ENCODE measurements at places on chromosomes 12 and 14.
A peak's percentile ranks its signal among the peaks of the same experiment; 100 is the strongest.

- DNase-seq: no peak
- no peaks in the 10 kb centered on the region for H3K27me3 ChIP-seq
- H3K27ac ChIP-seq: no peak overlapping the region
- no peak overlapping the region for H3K4me3 ChIP-seq
- H3K36me3 ChIP-seq: no peaks in the 10 kb centered on the region
Observed at GRCh38 chr12:21696625-21697024, 39.0 kb upstream of the LDHB start.

DNA sequence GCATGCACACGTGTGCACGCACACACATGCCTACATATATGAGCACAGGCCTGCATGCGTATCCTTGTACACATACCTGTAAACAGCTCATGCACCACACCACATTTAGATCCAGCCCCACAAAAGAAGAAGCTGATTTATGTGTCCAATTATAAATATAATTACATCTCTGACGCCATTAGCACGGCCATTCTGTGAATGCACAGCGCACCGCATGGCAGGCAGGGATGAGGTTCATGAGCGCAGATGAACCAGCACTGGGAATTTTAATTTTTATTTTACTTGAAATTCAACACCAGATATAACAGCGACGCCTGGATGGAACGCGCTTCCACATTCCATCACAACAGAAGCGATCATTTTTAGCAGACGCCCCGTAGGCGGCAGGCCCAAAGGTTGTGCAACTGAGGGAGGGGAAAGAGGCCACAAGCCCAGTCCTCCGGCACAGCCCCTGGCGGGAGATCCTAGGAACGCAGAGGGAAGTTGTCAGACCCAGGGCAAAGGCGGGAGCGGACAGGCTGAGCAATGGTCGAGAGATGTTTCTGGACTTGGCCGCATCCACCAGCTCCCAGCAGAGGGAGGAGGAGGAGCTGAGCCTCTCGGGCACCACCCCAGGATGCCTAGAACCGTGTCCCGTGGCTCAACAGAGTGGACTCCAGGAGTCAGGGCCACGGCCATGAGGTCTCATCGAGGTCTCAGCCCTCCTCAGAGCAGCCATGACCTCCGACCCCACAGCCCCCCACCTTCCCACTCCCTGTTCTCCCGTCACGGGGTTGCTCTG, 37.9 kb upstream of the GALNT9 start:
- no peak overlapping the region for H3K27ac ChIP-seq
- DNase-seq: no peak
- H3K4me1 ChIP-seq: no peaks in the 10 kb centered on the region

- DNase-seq: no peak
- H3K4me1 ChIP-seq: no peaks in the 10 kb centered on the region
- peaks cover 17% of the 10 kb centered on the region for H3K27me3 ChIP-seq
- H3K36me3 ChIP-seq: peaks cover 13% of the 10 kb centered on the region
- no peak overlapping the region for H3K4me3 ChIP-seq
Observed at GRCh38 chr12:105090361-105090760, 6.1 kb upstream of the ALDH1L2 start.

DNA sequence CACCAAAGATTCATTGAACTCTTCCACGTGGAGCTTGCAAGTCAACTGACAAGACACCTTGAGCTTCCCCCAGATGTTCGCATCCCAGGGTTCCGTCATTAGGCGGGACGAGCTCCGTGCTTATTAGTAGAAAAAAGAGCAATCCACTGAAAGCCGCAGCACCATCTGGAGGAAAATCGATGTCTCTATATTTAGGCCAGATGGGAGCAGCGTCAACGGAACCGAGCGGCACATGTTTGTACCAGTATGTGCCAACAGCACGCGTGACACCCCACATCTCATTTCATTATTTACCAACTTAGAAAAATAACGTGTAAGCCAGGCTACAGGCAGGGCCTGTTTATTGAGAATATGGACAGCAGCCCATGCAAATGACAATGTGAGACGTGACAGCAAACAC, 45.8 kb upstream of the TMEM132D start:
- H3K36me3 ChIP-seq: no peaks in the 10 kb centered on the region
- no peaks in the 10 kb centered on the region for H3K27me3 ChIP-seq

- H3K4me3 ChIP-seq: no peak overlapping the region
- no peak for DNase-seq
- no peaks in the 10 kb centered on the region for H3K36me3 ChIP-seq
- peaks cover under 1% of the 10 kb centered on the region for H3K27me3 ChIP-seq
Observed at GRCh38 chr12:74527491-74527890, 10.1 kb upstream of the ATXN7L3B start.

DNA sequence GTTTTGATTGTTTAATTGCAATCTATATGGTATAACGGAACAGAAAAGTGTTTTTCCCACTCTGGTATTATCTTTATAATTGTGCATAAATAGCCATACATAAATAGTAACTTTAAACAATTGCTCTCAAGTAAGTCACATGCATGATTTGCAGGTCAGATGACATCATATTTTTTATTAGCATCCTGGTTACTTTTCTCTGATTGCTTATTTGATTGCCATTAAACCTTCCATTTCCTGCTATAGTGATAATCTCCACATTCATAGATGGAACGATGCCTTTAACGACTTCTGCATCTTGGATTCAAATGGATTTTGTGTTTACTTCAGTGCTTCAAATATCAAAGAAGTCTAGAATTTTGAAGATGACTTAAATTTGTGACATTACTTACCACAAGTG, 3.5 kb upstream of the KLRK1 start:
- H3K4me1 ChIP-seq: peaks cover 59% of the 10 kb centered on the region
- H3K27me3 ChIP-seq: no peaks in the 10 kb centered on the region
- no peak overlapping the region for H3K4me3 ChIP-seq
- peaks cover 11% of the 10 kb centered on the region for H3K36me3 ChIP-seq
- peak overlapping the region; percentile 97 for H3K27ac ChIP-seq

DNA sequence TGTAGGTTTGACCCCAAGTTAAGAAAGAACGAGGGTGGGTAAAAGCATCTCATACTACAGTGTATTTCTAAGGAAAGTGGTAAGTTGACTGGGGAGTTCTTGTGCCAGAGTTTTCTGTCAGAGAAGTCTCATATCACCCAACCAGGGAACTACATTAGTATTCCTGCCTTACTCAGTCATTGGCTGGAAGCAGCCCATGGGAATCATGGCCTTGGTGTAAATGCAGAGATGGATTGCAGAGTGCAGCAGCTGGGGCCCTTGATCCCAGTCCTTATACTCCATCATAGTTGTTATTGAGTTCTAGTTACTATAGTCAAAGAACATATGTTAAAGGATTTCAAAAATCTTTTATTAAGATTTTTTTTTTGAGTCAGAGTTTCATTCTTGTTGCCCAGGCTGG, 105.8 kb downstream of the MNAT1 start:
- H3K36me3 ChIP-seq: peaks cover 16% of the 10 kb centered on the region
- no peaks in the 10 kb centered on the region for H3K27me3 ChIP-seq
- H3K4me3 ChIP-seq: no peak overlapping the region
- H3K27ac ChIP-seq: no peak overlapping the region

GRCh38 chr12:94049718-94050117, 98.7 kb upstream of the PLXNC1 start:
- no peak overlapping the region for H3K4me3 ChIP-seq
- H3K27me3 ChIP-seq: peaks cover 4% of the 10 kb centered on the region
- no peak overlapping the region for H3K27ac ChIP-seq

GRCh38 chr12:3446235-3446634, 44.8 kb upstream of the PRMT8 start:
- no peak overlapping the region for H3K4me3 ChIP-seq
- H3K36me3 ChIP-seq: no peaks in the 10 kb centered on the region
- no peaks in the 10 kb centered on the region for H3K4me1 ChIP-seq
- H3K27ac ChIP-seq: no peak overlapping the region

GRCh38 chr14:34020014-34020413, 69.1 kb upstream of the EGLN3 start:
- no peaks in the 10 kb centered on the region for H3K36me3 ChIP-seq
- no peak overlapping the region for H3K4me3 ChIP-seq
- DNase-seq: no peak
- no peaks in the 10 kb centered on the region for H3K27me3 ChIP-seq
- H3K27ac ChIP-seq: no peak overlapping the region
- peaks cover 4% of the 10 kb centered on the region for H3K4me1 ChIP-seq

GRCh38 chr12:108616941-108617858, 16.5 kb downstream of the SELPLG start:
- H3K27ac ChIP-seq: peak overlapping the region; percentile 97
- H3K4me3 ChIP-seq: peak overlapping the region; percentile 57
- peaks cover 80% of the 10 kb centered on the region for H3K4me1 ChIP-seq
- H3K27me3 ChIP-seq: no peaks in the 10 kb centered on the region
- DNase-seq: peak; percentile 68
- H3K36me3 ChIP-seq: no peaks in the 10 kb centered on the region

DNA sequence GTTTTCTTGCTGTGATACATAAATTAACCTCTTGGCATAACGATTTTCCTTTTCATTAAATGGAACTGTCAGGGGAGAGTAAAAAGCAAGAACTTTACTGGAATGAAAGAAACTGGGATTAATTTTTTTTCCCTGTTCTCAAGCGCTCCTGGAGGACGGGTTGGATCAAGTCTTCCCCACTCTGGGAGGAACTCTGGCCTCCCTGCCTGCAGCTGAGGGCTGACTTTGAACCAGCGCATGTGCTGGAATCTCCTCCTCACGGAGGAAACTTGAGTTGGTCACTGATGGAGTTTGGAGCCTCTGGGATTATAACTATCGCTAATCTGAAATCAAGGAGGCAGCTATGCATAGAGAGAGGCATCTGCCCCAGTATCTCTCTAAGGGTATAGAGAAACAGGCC, 406.4 kb upstream of the TMEM132C start:
- H3K36me3 ChIP-seq: no peaks in the 10 kb centered on the region
- no peak overlapping the region for H3K4me3 ChIP-seq
- no peaks in the 10 kb centered on the region for H3K27me3 ChIP-seq
- no peak overlapping the region for H3K27ac ChIP-seq
- no peaks in the 10 kb centered on the region for H3K4me1 ChIP-seq
- no peak for DNase-seq

GRCh38 chr14:51677266-51677665, 25.6 kb downstream of the FRMD6 start:
- no peak for DNase-seq
- no peak overlapping the region for H3K27ac ChIP-seq
- no peak overlapping the region for H3K4me3 ChIP-seq
- H3K4me1 ChIP-seq: no peaks in the 10 kb centered on the region
- H3K36me3 ChIP-seq: peaks cover 4% of the 10 kb centered on the region

- no peak overlapping the region for H3K4me3 ChIP-seq
- peaks cover 20% of the 10 kb centered on the region for H3K4me1 ChIP-seq
- no peaks in the 10 kb centered on the region for H3K27me3 ChIP-seq
- no peak overlapping the region for H3K27ac ChIP-seq
- H3K36me3 ChIP-seq: peaks cover 14% of the 10 kb centered on the region
- no peak for DNase-seq
Observed at GRCh38 chr12:11075642-11076041, 13.5 kb upstream of the TAS2R46 start.
